Cortex of kidney (tissue), 1 donor: ENCODE measurements at places on chromosomes 2 and 18.

DNA sequence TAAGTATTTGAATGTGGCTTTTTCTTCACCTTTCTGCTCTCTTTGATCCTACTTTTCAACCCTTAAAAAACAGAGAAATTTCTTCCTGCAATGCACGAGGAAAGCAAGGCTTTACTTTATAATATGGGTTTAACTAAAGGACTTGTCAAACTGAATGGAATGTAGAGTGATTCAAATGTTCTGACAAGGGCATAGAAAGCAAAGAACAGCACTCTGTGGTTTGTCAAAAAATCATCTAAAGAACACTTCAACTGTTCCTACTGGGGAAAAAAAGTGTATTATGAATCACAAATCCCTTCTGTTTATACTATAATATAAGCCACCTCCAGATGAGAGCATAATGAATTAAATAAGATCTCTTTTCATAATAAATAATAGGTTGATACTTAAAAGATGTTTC lies 45.0 kb upstream of the RIT2 start:
- no peak for DNase-seq

DNA sequence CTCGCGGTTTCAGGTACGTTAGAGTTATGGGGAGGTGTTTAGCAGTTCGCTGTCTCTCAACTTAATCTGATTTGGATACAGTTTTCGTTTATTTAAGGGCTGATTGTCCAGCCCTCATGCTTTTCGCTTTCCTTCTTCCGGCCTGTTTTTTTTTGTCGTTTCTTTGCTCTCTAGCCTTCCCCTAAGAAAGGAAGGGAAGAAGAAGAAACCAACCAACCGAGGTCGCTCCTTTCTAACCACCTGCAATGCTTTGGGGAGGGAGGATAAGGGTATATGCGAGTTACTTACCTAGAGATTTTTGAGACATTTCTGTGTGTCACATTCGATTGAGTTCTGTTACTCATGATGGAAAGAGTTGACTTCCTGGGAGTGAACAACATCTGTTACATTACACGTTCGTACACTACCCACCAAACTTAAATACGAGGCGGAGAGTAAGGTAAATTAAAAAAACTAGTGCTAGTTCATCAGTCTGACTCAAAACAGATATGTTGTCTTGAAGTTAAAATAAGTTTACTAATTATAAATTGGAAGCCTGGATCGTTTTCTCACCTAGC lies 918 bp downstream of the EIF5B start:
- no peak for DNase-seq

- DNase-seq, result no peak
Measured at GRCh38 chr2:217412721-217413120, 552.9 kb upstream of the TNP1 start.

GRCh38 chr2:18664421-18664820 lies 75.1 kb upstream of the NT5C1B start:
- DNase-seq, result no peak

DNA sequence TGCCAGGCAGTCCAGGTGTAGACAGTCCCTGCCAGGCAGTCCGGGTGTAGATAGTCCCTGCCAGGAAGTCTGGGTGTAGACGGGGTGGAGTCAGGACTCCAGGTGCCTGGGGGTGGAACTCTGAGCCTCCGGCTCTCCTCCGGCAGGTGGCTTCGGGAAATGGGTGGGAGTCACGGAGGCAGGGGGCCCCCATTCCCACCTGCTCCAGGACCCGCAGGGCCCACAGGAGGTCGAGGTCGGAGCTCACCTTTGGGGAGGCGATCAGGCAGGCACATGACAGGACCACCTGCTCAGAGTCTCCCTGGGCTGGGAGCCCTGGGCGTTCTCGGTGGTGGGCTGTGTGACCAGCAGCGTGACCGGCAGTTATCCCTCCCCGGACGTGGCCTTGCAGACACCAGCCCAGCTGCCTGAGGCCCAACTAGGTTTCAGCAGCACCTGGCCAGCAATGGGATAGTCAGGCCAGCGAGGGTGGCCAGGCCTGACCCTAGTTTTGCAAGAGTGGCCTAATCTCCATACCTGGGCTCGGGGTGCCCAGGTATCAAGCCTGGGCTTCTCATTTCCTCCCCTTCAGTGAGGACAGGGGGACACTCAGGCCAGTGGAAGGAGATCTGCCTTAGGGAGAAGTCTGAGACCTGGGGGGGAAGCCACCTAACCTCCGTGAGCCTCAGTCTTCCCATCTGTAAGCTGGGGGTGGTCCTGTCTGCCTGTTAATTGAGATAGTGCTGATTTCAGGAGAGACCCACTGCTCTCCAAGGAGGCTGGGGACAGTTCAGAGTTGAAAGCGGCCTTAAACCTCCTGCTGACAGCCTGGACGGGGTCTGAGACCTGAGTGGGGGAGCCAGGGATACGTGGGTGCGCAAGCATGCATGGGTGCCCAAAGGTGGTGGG lies 13.2 kb downstream of the GPC1 start:
- no peak for DNase-seq

DNA sequence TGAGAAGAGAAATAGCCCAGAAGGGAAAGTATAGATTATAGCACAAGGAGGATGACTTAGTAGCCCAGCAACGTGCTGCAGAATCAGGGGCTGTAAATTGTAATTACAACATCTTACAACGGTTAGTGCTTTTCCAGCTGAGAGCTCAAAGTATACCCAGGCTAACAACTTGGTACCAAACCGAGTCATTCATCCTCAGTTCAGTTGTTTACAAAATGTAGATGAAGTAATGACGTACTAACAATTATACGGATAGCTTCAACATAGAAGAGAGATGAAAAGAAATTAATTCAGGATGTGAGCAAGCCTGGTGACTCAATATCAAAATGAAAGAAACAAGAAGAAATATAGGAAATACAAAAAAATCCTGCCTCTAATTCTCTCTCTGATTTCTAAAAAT lies 99.2 kb downstream of the DYNAP start:
- DNase-seq, result no peak

DNA sequence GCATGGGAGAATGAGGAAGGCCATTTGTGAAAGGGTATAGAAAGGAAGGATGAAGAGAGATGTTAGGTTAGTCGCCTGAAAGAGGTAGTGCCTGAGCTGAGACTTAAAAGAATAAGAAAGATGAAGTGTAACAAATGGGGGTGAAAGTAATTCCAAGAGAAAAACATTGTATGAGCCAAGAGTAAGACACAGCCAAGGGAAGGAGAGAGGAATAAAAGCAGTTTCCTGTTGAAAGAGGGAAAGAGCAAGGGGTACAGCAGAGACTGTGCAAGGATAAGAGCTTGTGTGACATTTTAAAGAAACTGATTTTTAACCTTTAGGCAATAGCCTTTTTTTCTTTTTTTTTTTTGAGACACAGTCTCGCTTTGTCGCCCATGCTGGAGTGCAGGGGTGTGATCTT lies 4.8 kb upstream of the RBBP8 start:
- DNase-seq, result no peak

GRCh38 chr18:49911427-49911826 lies 98.1 kb upstream of the ACAA2 start:
- DNase-seq, result no peak

DNA sequence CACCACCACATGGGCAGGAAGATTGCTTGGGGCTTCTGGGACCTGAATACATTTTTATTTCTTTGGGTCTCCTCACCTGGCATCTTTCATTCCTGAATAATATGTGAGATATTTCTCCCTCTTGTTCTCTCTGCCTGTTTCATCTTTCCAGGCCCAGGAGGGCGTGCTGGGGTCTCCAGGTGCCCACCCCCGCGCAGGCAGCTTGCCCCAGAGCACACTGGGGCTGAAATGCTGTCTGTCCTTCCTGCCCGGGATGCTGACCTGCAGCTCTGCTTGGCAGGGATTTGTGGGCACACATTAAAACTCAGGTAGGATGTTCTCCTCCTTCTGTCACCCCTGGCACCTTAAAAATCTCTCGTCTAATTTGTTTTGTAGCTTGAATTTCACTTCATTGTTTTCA lies 39.7 kb upstream of the TEX51 start:
- DNase-seq, result no peak

DNA sequence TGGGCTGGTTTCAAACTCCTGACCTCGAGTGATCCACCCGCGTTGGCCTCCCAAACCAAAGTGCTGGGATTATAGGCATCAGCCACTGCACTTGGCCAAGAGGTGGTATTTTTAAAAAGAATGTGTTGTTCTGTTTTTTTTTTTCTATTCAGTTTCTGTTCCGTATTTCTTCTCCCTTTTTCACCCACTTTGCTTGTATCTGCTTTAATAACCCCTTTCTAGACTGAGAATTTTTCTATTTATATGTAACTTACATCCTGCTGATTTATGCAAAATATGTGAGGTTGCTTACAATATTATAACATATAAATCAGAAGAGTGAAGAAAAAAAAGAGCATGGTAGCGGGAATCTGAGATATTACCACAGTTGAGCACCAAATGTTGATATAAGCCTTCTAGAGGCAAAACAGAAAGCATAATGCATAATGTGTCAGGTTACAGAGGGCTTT lies 17.2 kb upstream of the LYPD6B start:
- no peak for DNase-seq

DNA sequence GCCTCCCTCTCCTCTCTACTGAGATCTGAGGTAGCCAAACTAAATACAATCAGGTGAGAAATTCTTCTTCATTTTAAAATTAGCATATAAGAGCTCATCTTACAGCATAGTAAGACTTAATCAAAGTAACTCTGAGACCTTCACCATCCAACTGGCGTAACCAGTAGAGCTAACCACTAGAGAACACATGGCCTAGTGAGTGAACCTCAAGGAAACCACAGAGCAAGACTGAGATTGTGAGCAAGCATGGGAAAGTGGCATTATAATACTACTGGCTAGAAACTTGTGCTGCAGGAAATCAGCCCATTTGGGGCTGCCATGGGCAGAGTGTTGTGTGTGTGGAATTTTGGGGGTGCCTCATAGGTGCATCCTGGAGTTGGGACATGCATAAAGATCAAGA lies 61.1 kb upstream of the SPHKAP start:
- DNase-seq, result no peak

GRCh38 chr2:20080839-20081415 lies 29.5 kb upstream of the LAPTM4A start:
- no peak for DNase-seq

DNA sequence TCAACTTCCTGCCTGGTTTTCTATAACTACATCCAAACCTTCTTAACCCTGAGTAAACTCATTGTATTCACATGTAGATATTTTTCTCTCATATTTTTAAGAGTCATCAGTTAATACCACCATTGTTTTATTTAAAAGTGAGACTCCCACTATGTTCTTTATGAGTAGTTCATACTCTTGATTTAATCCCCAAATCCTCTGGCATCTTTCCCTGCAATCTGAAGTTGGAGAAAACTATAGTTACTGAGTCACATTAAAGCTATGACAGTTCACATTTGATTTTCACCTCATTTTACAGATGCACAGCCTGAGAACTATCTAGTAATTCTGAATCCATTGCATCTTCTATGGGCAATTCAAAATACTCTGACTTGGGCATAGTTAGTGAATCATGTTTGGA lies 1358.7 kb upstream of the NRXN1 start:
- DNase-seq, result no peak

DNA sequence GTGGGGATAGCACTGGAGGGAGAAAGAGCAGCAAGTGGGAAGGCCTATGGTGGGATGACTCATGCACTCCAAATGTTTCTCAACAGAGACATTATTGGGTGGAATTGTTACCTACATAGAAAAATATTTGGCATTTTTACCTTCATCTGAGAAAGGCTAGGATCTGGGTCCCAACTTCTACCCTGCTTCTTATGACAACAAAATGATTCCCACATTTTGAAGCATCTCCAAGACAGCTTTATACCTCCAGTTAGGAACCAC lies 908.9 kb upstream of the GYPC start:
- no peak for DNase-seq

DNA sequence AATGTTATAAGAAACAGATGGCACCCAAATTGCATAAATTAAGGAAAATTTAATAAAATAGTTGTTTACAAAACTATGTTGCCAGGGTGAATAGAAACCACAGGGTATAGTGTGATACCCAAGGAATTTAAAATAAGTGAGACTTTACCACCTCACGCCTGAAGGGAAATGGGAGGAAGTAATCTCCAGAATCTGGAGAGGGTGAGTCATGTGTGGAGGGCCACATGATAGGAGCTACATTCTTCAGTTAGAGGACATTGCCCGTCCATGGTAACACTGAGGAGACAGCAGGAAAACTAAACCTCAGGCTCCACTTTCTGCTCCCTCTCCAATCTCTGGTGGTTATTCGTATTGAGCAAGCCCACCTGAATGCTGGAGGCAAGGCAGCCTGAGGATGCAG lies 97.2 kb upstream of the NXPH2 start:
- no peak for DNase-seq

DNA sequence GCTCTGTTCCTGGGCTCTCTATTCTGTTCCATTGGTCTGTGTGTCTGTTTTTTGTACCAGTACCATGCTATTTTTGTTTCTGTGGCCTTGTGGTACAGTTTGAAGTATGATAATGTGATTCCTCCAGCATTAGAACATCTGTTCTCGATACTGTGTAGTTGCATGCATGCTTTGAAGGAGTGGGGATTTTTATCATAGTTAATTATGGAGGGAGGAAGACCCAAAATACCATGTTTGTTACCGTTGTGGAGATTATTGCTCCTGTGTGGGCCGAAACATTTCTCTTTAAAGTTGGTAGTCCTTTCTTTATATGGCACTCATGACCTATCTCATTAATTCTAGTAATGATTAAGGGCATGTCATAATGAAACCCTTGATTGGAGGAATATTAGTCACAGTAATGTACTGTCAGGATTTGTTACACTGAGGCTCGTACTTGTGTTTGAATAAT lies 87.6 kb downstream of the TTC27 start:
- DNase-seq, result no peak
